COR-L47 (cell line): ENCODE measurements at places on chromosomes 11 and 22.

- no peak for DNase-seq
Measured at GRCh38 chr11:7576726-7577290, 63.0 kb downstream of the PPFIBP2 start.

DNA sequence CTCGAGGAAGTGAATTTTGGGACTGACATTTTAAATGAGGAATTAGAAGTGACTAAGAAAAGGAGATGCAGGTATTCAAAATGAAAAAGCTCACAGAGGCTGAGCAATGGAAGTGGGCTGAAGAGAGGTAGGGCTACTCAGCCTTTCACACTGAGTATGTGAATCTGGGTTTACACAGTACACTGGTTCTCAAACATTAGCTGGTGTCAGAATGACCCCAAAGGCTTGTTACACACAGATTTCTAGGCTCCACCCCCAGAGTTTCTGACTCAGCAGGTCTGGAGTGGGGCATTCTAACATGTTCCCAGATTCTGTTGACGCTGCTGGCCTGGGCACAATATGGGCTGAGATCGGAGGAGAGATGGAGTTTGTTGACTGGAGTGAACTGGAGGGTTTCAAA lies 32.8 kb downstream of the CADM1 start:
- no peak for DNase-seq

DNA sequence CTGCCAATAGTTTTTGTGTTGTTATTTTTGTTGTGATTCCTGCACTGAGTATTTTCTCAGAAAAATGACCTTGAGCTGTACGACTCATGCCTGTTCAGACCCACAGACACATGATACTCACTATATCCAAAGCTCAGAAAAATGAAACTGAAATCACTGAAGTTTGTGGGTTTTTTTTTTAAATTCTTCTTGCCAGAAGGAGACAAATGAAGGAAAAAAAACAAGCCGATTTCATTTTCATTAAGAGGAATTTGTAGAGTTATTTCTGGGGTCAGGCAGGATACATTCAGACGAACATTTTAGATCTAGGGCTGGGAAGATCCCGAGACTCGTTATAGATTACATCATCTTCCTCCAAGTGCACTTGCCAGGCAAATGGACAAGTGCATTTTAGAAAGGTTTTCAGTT lies 60.4 kb downstream of the BMAL1 start:
- no peak for DNase-seq

- DNase-seq = no peak
Measured at GRCh38 chr11:2511421-2512369, 66.9 kb downstream of the KCNQ1 start.

DNA sequence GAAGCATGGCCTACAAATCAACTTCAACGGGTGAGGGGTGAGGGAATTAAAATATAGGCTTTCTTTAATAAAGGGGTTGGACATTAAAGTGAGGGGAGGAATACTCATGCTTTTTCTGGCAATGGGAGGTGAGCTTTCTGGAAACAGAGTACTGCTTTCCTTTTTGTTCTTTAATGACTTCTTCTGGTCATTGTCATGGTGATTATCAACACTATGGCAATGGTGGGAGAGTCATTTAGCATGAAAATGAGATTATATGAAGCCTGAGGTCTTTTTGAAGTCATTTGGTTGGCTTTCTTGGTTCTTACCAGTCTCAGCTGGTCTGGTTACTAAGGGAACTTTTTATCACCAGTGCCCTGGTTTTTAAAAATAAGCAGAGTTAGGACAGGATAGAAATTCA lies 475.8 kb upstream of the LRRC4C start:
- DNase-seq = no peak

DNA sequence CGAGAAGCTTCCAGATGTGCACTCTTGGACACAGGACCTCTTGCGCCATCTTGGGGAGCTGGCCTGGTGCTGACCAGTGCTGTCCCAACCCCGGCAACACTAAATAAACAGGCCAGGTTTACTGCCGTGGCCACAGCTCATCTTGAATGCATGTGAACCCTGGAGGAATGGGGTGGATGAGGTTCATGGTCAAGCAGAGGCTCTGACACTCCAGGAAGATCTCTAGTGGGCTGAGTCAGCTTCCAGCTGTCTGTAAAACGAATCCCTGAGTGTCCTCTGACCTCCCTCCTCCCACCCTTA lies 51.8 kb downstream of the ALX4 start:
- no peak for DNase-seq

DNA sequence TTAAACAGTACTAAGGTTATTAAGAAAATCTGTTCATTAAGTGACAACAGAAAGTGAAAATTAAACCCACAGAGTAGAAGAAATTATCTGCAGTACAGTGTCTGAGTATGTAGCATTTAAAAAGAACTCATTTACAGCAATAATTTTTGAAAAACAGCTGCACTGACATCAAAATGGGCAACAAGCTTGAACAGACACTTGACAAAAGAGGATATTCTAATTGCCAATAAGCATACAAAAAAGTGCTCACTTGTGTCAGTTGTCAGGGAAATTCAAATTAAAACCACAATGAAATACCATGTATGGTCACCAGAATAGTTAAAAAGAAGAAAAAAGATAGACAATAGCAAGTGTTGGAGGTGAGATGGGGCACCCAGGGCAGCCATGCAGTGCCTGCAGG lies 93.3 kb upstream of the LINC01488 start:
- DNase-seq = no peak

GRCh38 chr11:61027141-61027840 lies 55.8 kb downstream of the CD6 start:
- no peak for DNase-seq

- DNase-seq = no peak
Measured at GRCh38 chr11:65363770-65364169, 9.2 kb downstream of the TIGD3 start.

- no peak for DNase-seq
Measured at GRCh38 chr22:19457828-19458428, 10.4 kb upstream of the C22orf39 start.

DNA sequence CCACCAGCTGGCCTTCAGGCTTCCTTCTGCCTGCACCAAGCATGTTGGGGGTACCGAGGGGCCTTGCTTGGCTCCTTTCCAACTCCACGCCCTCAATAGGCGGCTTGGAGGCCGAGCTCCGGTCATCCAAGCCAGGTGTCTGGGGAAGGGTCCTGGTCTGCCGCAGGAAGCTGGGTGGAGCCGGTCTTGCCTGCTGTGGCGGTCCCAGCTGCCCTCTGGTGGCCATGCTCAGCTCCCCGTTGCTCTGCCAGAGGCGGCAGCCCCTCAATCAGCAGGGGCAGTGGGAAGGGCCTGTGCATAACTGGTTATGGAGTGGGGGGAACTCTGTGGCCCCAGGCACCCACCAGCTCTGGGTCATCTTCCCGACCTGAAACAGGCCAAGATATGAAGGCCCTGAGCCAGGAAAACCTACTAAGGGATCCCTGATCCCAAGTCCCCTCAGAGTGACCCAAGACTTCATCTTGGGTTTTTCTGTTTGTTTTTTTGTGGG lies 3.2 kb downstream of the ARVCF start:
- peak; percentile 61 for DNase-seq

GRCh38 chr11:14125529-14125928 lies 163.0 kb downstream of the SPON1 start:
- DNase-seq = no peak

- no peak for DNase-seq
Measured at GRCh38 chr11:103546236-103546635, 437.0 kb downstream of the DYNC2H1 start.

- no peak for DNase-seq
Measured at GRCh38 chr11:69799582-69799981, 19.6 kb downstream of the FGF3 start.

GRCh38 chr11:93843906-93844305 lies 6.5 kb downstream of the VSTM5 start:
- no peak for DNase-seq

- peak; percentile 3 for DNase-seq
Measured at GRCh38 chr11:122910775-122911174, 28.2 kb downstream of the JHY start.

DNA sequence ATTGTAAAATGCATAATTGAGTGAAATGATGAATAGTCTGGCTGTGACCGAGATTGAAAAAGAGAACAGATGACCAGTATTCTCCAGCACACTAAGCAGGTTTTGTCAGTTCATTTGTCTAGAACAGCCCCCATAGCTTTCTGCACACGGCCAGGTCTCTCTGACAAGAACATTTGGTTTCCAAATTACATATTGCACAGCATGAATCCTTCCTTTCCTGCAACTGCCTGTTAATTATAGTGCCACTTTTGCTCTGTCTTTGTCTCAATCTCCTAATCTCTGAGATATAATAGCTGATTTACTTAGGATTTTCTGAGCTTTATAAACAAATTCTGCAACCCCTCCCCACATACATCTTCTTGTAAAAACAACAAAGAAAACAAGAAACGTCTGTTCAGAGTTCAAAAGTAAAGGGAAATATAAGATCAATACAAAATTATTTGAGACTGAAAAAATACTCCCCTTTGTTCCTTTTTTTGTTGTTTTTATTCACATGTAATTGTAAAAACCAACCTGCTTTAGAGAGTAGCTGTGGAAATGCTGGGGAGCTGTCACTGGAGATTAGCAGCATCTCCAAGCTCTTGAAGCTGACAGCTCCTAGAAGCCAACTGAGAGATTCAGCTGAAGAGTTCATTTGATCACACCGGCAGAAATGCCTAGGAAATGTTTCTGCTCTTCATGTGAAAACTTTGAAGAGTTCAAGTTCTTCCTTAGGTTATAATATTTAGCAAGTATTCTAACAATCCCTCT lies 998.1 kb downstream of the DLG2 start:
- peak; percentile 77 for DNase-seq

DNA sequence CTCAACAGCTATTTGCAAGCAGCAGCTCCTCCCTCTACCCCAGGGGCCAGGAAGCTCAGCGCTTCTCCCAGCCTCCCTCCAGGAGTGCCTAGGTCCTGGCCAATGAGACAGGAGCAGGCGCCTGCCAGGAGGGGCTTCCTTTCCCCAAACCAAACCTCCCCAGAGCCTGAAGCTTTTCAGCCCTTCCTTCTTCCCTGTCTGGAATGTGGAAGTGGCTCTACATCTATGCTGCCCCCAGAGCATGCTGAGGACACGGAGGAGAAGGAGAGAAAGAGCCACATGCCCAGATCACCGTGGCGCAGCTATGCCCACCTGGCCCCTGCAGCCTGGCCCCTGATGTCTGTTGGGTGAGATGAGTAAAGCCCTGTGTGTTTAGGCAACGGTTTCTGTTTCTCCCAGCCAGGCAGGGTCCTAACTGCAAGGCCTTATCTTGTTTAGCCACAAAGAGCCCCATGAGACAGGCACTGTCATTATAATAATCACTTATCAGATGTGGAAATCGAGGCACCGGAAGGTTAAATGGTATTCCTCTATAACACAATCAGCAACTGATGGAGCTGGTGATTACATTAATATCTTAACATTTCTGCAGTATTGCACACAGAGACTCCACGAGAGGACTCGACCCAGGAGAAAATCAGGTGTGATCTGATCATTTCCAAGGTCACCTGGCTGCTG lies 315.8 kb downstream of the CTTN start:
- DNase-seq = peak; percentile 12

DNA sequence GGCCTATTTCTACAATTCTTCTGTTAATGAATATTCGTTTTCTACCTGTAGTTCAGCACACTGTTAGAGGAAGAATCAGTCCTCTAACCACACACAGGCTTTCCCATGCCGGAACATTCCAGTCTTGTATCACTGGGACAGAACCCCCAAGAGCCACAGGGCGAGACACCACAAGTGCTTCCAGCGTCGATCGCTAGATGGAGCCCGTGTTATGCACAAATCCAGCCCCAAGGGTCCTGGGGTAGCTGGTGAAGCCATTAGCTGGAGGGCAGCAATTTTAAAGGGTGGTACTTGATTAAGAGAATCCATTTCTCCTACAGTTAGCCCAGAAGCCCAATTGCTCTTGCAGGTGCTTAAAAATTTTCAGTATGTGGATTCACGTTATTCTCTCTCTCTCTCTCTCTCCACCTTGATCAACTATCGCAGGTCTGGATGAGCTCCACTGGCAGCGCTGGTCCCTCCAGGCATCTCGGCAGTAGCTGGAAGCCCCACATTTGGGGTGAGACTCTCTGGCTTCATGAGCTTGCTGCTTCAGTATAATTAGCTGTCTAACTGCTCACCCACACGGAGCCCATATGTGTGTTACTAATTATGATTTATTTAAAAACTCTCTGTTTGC lies 148.2 kb upstream of the SNX19 start:
- DNase-seq = peak; percentile 17

GRCh38 chr22:31947296-31947695 lies 3.0 kb downstream of the YWHAH start:
- peak; percentile 30 for DNase-seq

- DNase-seq = no peak
Measured at GRCh38 chr22:26804911-26805539, 147.6 kb downstream of the MIAT start.

DNA sequence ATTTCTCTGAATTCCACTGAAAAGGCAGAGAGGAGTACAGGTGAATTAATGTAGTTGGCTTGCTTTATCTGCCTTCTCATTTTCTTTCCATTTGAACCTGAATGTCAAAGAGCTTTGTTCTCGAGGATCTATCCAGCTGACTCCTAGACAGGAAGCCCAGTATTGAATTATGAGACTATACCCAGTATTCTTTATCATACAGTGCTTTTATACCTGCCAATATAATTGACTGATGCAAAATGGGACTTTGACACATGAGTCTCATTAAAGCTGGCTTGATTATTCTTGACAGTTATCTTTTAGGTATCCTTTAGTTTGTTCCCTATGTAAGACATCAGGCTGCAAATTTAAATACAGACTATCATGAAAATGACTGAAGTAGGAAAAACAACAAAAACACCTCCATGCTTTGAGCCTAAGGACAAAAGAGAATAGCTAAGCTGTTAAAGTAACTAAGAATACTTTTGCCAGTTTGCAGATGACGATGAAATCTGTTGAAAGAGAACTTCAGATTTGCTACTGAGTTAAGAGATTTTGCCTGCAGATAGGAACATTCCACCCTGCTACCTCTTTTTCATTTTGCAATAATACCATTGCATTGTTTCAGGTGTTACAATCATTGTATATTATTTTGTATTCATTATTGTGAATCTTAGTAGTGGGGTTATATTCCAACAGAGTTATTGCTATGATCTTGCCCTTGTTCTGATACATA lies 117.1 kb downstream of the ENTHD1 start:
- no peak for DNase-seq

DNA sequence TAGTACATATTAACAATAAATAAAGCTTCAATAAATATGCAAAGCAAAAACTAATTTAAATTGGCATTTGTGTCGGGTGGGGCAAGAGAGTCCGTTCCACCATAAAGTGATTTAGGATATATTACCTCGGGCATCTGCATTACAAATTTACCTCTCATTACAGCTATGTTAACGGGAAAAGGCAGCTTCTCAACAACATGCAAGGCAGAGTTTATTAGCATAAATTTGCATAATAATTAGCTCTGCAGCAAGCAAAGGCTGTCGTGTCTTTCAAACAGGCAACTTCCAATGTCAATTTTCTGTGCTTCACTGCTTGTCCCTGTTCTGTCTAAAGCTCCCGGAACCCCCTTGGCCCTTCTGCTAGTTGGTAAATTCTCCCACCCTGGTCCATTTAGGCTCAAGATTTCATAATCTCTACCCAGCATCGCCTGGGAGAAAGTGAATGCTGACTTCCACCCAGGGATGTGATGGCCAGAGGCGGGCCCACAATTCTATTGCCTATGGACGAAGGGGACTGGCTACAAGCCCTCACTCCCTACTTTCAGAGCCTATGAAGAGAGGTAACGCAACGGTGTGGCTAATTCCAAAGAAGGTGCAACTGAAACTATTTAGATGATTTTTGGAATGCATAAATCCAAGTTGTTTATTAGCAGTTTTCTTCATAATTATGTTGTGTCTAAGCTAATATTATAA lies 462.1 kb downstream of the OPCML start:
- DNase-seq = no peak

GRCh38 chr11:20839231-20839630 lies 169.8 kb downstream of the NELL1 start:
- no peak for DNase-seq
